ENCODE measurements at places on chromosomes 13 and 19.

GRCh38 chr13:50697746-50698539, 145.5 kb downstream of the DLEU7 start:
- DNase-seq: no peak

- DNase-seq: no peak
These were observed 197.7 kb downstream of the COL4A1 start for GRCh38 chr13:110109140-110109783.

- no peak for DNase-seq
These were observed 278.7 kb downstream of the PCDH9 start for GRCh38 chr13:66951426-66951825.

GRCh38 chr13:72716776-72717175, 10.7 kb downstream of the MZT1 start:
- DNase-seq: no peak

- no peak for DNase-seq
These were observed 464.6 kb downstream of the MYO16 start for GRCh38 chr13:109093998-109094397.

DNA sequence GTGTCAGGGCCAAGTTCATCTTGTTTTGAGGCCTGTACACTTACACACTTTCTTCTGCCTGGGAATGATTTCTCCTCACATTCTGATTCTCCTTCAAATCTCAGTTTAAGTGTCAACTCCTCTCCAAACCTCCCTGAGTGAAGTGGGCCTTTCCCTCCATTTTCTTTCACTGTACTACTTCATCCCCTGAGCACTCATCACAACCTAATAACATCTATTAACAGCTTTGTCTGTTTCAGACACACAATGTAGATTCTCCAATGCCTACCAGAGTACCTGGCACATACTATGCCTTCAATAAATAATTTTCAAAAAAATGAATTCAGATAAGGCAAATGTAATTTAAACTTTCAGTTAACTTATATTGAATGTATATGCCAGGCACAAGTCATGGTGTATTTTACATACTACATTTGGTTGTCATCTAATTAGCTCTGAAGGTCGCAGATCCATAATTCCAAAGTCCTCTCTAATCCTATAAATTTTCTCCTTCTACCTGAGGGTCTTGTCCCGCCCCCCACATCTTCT, 357 bp upstream of the COG6 start:
- DNase-seq: no peak

DNA sequence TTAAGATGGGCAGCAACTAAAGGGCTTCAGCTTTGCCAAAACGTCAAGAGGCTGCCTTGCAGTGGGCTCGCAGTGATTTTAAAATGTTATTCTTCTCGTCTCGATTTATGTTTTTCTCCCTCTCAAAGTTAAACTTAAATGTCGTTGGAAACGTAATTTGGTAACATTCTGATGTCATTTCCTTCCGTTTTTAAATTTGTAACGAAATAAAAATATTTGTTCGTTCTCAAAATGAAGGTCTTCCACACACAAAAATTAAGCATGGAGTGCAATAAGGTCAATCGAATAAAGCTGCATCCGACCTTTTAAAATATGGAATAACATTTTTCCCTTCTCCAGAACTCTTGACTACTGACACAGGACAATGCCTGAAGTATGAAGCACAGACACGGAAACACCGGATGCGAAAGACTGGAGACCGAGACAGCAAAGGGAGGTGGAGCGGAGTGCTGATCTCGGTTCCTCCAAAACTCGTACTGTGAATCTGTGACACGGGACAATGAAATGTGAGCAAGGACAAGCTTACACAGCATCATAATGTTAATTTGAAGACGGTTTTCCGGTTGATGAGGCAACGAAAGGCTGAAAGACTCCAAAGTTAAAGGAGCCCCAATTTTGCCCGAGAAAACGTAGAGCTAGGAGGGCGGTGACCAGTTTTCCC, 850 bp downstream of the MTMR6 start:
- DNase-seq: no peak

- DNase-seq: no peak
These were observed 54.6 kb downstream of the TRPM4 start for GRCh38 chr19:49212016-49212701.

GRCh38 chr13:20411638-20412342, 113.9 kb downstream of the CRYL1 start:
- no peak for DNase-seq

- no peak for DNase-seq
These were observed 666.6 kb downstream of the SLITRK1 start for GRCh38 chr13:83215627-83216026.

DNA sequence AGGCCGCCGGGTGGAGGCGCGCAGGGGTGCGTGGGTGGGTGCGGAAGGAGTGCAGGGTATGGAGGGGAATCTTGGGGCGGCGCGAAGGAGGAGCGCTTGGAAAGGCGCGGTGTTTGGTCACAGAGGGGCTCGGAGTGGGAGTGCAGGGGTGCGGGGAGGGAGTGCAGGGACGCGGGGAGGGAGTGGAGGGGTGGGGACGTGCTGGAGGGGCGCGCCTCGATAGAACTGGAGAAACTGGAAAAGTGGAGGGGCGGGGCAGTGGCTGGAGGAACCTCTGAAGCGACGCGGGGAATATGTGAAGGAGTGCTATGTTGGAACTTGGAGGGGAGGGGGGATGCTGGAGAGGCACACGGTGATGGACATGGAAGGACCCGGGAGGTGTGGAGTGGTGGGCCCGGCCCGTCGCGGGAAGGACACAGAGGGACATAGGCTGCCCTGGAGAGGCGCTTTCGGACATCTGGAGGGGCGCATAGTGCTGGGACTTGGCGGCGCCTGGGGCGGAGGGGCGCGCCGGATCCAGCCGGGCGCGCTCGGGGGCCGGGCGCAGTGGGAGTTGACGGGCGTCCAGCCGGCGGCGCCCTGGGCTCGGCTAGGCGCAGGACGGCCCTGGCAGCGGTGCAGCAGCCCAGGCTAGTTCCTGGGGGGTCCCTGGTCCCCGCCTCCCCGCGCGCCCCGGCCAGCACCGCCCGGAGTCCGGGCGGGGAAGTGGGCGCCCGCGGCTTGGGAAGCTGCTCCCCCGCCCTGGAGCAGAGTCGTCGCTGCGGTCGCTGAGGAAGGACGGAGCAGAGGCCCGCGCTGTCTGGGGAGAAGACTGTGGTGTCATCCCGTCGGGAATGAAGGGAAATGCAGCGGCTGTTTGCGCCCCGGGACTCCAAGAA, 20.8 kb upstream of the SGCG start:
- no peak for DNase-seq

DNA sequence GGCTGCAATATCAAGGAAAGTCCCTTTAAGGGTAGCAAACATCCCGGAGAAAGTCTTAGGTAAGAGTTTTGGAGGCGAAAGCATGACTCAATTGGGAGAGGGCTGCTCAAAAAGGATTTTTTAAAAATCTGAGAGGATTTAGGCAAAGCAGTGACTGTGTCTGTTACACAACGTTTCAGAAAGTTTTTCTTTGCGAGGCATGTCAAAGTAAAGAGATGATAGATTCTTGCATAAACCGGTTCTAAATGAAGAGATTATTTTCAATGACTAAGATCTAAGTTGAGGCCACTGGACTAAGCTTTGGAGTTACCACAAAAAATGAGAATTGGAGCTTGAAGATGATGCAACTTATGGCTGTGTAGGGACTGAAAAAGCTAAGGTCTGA, 43.7 kb upstream of the ENOX1 start:
- DNase-seq: no peak

GRCh38 chr19:6532244-6532999, 1.6 kb downstream of the TNFSF9 start:
- DNase-seq: no peak

- DNase-seq: no peak
These were observed 6.1 kb upstream of the ARRDC2 start for GRCh38 chr19:18001777-18002345.

GRCh38 chr19:15445227-15445605, 4.5 kb downstream of the WIZ start:
- no peak for DNase-seq

GRCh38 chr13:29815336-29815735, 35.1 kb downstream of the UBL3 start:
- no peak for DNase-seq

DNA sequence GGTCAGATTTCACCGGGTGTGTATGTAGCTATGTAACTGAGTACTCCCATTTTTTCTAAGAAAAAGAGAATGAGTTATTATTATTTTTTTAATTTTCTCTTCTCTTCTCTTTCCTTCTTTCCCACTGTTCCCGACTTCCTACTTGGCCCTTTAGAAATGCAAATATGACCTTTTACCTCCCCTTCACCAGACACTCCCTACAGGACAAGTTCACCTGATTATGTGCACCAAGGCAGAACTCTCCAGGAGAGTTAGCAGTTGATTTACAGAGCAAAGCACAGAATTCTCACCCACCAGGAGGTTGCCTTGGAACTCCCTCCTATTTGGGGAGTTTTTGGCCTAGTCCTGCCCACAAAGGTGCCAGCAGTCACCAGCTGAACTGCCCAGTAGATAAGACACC, 49.5 kb upstream of the GPR12 start:
- no peak for DNase-seq

- DNase-seq: no peak
These were observed 807.0 kb upstream of the SLITRK6 start for GRCh38 chr13:86606264-86606663.

DNA sequence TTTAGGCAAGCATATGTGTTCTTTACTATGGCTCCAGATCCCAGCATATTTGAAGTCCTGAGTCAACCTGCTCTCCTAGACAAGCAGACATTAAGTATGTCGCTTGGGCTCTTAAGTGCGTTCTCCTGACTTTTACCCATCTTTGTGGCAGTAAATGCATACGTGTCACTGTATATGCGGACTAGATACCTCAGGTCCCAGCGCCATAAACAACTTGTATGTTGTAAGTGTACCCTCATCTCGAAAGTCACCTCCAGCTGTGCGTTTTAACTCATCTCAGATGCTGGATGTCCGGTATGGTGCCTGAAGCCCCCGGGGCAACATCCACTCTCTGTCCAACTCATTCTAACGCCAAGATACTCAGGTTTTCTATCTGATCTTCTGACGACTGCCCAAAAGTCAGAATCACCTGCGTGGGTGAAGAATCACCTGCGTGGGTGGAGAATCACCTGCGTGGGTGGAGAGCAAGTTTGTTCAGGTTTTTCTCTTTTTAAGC, 1.7 kb downstream of the PTOV1 start:
- no peak for DNase-seq

DNA sequence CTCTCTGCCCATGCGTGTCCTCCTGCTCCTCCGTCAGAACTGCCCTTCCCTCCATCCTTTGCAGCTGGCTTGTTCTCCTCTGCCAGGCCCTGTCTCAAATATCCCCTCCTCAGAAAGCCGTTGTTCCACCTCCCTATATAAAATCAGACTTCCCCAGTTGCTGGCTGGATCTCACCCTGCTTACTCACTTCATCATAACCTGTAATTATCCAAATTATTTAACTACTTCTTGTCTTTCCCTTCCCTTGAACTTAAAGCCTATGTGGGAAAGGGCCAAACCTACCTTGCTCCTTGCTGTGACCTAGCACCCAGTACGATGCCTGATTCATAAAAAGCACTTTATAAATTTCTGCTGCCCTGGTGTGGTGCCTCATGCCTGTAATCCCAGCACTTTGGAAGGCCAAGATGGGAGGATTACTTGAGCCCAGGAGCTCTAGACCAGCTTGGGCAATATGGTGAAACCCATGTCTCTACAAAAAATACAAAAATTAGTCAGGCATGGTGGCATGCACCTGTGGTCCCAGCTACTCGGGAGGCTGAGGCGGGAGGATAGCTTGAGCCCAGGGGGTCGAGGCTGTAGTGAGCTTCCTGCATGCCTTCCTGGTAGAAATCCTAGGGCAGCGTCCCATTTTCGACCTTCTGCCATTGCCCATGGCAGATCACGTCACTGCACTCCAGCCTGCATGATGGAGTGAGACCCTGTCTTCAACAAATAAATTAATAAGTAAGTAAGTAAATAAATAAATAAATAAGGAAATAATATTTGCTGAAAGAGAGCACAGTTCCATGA, 39.5 kb upstream of the ZNF536 start:
- DNase-seq: no peak

GRCh38 chr13:89827552-89827951, 1519.9 kb upstream of the MIR17HG start:
- DNase-seq: no peak

DNA sequence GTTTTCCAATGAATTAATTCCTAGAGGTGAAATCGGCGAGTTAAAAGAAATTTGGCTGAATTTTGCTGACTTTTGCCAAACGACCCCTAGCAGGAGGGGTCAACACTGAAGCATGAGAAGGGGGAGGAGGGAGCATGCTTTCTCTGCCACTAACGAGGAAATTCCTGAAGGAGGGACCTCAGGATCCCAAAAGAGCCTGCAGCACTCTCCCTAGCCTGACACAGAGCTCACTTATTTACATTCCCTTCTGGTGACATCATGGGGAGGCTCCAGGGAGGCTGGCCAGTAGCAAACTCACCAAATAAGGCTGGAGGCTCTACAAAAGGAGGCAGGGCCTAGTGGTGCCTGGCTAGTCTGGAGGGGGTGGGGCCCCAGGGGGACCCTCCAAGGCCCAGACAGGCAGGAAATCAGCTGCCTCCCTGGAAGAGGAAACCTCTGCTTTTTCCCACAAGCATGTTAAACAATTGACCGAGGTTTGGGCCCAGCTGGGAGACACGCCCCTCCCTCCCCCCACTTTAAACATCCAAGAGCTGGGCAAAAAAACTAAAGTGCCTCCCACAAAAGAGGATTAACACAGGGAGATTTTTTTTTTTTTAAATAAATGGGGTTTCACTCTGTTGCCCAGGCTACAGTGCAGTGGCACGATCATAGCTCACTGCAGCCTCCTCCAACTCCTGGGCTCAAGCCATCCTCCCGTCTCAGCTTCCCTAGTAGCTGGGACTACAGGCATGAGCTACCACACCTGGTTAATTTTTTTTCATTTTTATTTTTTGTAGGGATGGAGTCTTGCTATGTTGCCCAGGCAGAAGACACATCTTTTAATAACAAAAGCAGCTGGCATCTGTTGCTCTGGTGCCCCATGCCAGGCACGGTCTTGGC, 2.1 kb downstream of the DAPK3 start:
- peak; percentile 96 for DNase-seq

- DNase-seq: no peak
These were observed 129.4 kb downstream of the PCDH17 start for GRCh38 chr13:57760951-57761350.

DNA sequence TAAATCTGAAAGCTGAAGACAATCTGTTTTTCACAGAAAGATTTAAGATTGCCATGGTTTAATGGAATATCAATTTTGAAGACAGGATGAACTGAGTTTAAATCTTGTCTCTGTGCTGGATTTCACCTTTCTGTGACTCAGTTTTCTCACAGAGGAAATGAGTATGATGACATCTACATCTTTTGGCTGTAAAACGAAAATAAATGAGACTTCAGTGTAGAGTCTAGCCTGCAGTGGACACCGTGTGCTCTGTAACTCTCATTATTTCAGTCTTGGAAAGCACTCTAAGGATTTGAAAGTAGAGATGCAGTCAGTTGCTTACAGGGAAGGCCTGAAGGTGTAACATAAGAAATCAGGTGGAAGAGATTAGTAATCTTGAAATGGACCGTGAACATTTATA, 150.4 kb downstream of the NALCN start:
- no peak for DNase-seq

GRCh38 chr13:99277629-99278028, 19.4 kb upstream of the GPR18 start:
- no peak for DNase-seq

GRCh38 chr13:98103531-98103930, 39.4 kb upstream of the FARP1 start:
- no peak for DNase-seq
